Right lobe of liver (tissue), 6 donors: ENCODE measurements at places on chromosomes 3 and 15. TPM values are rescaled to one million over a fixed set of nuclear protein-coding genes. Genes with fewer than 3 reads are reported as not detected.

GRCh38 chr3:169759256-169759655 lies 5.6 kb downstream of the TERC start:
- DNase-seq = no peak

DNA sequence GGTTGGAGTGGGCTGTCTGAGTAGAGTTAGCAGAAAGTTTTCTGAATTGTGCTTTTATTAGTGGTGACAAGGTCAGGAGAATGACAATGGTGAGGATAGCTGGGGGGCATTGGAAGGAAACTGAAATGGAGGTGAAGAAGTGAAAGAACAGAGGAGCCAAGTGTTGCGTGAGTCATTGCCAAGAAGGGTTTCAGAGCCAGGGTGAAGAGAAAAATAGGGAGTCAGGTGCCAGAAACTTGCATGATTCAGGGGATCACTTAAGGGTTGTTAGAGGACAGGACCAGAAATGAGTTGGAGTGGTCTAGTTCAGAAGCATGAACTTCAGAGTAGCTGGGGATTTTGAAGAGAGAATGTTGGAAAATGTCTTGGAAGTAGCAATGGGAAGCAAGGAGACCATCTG lies 86.0 kb upstream of the GALNT15 start:
- DNase-seq = no peak

GRCh38 chr3:112546216-112546759 lies 15.5 kb downstream of the ATG3 start:
- no peak for DNase-seq

Gene CELSR3
- 0.35 TPM for total RNA-seq

GRCh38 chr3:149115114-149115513 lies 14.3 kb upstream of the HPS3 start:
- DNase-seq = no peak

Gene MYH15
- total RNA-seq = not detected

Gene FBXW12
- total RNA-seq = not detected

DNA sequence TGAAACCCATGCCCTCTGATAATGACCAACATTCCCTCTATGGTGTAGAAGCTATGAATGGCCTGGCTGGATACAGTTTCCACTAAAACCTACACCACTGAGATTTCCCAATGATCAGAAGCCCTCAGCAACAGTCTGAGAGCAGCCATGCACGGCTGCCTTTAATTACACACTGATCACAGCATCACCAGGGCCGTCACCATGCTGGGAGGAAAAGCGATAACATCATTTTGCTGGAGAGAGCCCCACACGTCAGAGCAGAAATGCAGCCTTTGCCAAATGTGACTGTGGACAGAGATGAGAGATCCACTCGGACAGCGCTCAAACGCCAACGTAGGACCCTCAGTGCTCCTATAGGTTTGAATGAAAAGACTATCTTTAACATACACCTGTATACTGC lies 135.0 kb downstream of the XXYLT1 start:
- no peak for DNase-seq

Gene SCN11A
- total RNA-seq = not detected

- DNase-seq = no peak
These were observed 106.2 kb downstream of the DGKG start for GRCh38 chr3:186255703-186256331.

- DNase-seq = no peak
These were observed 593 bp downstream of the FAM219B start for GRCh38 chr15:74906067-74906449.

- DNase-seq = no peak
These were observed 343.9 kb upstream of the CBLB start for GRCh38 chr3:106212665-106213222.

DNA sequence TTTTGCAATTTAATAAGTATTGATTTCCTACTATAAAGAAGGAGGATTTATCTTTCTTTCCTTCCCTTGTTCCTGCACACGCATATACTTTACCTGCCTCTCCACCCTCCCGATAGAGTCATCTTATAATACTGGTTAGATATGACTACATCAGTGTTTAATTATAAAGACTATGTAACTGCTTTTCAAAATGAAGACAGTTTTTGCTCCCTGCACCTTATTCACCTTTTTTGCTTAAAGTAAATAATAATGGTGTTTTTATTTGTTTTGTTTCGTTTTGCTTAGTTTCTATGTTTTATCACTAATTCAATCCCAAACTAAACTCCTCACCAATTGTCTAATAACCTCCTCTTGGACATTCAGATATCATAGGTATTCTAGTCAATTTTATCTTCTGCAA lies 101.9 kb upstream of the RORA start:
- DNase-seq = no peak

DNA sequence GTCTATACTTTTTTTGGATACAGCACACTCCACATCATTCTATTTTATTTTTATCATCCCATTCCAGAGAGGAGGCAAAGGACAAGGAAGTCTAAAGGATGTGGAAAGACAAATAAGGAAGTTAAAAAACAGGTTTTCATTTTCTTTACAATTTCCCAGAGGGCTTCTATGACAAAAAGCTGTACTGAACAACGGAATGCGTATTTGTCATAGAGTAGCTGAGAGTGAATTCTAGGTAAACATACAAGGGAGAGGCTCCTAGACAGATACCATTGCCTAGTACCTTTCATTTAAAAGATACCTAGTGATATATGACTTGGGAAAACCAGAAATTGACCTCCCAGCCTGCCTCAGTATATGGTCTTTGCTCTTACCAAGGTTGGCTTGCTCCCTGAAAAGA lies 341.7 kb downstream of the FHIT start:
- DNase-seq = no peak

- DNase-seq = no peak
These were observed 34.2 kb upstream of the SLC24A5 start for GRCh38 chr15:48086576-48086975.

Gene POTEB
- total RNA-seq = not detected

Gene VEPH1
- total RNA-seq = 0.74 TPM

DNA sequence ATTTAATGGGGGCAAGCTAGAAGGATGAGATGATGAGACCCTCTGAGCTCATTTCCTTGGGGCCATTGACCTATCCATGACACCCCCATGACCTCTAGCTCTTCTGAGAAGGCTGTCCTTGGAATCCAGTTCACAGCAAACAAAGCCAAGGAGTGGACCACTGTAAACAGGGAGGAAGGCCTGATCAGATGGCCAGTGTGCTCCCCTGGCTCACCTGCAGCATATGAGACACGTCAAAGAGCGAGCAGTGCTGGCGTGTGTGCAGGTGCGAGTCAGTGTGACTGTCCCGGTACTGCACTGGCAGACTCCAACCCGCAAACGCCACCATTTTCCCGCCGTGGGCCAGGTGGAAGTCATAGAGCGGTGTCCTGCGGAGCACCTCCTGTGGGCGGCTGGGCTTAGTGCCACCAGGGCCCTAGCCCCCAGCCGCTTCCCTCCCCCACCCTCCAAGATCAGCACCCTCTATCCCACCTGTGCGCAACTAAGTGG lies 339 bp downstream of the AMT start:
- DNase-seq = no peak

- DNase-seq = no peak
These were observed 1.8 kb downstream of the RPS27L start for GRCh38 chr15:63155486-63155885.

GRCh38 chr15:62643572-62643971 lies 399.0 kb upstream of the TPM1 start:
- no peak for DNase-seq

DNA sequence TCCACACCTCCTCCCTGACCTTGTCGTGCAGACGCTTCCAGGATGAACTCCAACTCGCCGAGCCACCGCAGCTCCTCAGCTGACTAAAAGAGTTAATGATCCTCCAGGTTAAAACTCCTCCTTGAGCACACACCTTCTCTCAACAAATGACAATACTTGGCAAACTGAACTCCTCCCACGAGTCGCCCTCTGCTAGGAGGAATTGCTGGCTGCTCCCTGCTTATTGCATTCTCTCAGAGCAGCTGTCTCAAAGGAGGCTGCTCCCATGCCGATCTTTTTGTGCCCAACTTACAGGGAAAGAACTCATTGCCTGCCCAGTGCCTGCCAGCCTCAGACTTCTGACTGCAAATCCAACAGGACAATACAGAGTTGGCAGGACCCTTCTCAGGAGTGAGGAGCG lies at the start of gene ATP13A4:
TSS of gene ATP13A4 (minus strand) at position 85 of the 400 bp plus-strand sequence. CDS start 96 bp downstream, outside the sequence.
- no peak for DNase-seq

Gene GOLGA6L7
- total RNA-seq = not detected

DNA sequence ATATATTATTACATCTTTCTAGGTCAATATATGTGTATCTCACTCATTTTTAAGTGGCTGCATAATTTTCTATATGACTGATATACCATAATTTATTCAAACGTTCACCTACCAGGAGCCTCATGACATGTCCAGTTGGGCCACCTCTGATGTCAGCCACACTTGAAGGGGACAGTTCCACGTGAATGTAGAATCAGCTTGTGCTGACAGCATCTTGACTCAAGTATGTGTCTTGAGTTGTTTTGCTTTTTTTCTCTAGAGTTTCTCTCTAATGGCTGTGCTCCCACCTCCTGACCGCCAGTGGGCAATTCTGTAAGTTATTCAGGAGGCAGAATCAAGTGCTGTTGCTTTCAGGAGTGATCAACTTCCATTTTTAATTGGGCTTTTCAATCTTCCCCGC lies 237.9 kb downstream of the NFKBIZ start:
- no peak for DNase-seq

Gene CCR5
- 2.0 TPM for total RNA-seq

- no peak for DNase-seq
These were observed 49.4 kb downstream of the NFKBIZ start for GRCh38 chr3:101898752-101899169.

GRCh38 chr15:42465520-42466259 lies 25.3 kb downstream of the ZNF106 start:
- DNase-seq = no peak

Gene MNS1
- total RNA-seq = 0.18 TPM

DNA sequence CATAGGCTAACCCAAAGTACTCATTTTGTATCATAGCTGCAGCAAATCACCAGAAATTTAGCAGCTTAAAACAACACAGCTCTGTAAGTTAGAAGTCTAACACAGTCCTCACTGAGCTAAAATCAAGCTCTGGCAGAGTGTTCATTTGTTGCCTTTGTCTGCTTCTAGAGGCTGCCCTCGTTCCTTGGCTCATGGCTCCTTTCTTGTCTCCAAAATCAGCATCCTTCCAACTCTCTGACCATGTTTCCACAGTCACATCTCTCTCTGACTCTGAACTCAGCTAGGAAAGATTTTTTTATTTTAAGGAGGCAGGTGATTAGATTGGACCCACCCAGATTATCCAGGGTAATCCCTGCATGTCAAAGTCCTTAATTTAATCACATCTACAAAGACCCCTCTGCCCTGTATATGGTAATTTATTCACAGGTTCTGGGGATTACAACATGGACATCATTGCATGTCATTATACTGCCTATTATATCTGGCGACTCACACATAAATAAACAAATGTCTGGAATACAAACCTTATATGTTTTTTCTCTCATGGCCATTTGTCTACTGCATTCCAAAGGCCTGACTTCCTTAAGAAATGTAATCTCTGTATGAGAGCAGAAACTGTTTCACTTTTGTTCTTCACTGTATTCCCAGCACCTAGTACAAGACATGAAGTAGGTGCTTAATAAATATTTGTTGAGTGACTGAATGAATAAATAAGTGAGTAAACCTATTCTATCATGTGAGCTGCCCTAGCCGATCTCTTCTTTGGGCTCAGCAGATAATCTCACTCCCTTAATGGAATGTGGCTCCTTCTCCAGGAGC lies 15.1 kb upstream of the UACA start:
- no peak for DNase-seq

Gene TRH
- not detected for total RNA-seq

Gene SPRED1
- total RNA-seq = 5.3 TPM

Gene P3H2
- total RNA-seq = 3.2 TPM

GRCh38 chr15:90603893-90604292 lies 74.2 kb downstream of the CRTC3 start:
- DNase-seq = no peak

Gene KBTBD12
- total RNA-seq = not detected

DNA sequence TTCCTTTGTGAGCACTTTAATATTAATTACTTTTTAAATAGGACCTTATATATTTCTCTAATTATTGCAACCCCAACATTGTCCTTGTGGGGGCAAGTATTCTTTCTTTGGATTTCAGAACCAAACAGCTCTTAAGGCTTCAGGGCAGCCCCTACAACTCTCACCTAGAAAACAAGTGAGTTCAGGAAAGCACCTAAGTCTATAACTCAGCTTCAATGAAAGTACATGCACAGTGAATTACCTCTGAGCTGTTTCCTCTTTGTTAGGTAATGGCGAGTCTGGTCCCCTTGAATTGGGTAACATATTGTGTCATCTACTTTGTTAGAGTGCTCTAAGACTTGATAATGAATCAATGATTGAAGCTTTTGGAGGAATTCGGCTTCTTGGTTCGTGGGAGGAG lies 545.7 kb downstream of the NLGN1 start:
- DNase-seq = no peak

Gene CCDC9B
- 4.6 TPM for total RNA-seq

DNA sequence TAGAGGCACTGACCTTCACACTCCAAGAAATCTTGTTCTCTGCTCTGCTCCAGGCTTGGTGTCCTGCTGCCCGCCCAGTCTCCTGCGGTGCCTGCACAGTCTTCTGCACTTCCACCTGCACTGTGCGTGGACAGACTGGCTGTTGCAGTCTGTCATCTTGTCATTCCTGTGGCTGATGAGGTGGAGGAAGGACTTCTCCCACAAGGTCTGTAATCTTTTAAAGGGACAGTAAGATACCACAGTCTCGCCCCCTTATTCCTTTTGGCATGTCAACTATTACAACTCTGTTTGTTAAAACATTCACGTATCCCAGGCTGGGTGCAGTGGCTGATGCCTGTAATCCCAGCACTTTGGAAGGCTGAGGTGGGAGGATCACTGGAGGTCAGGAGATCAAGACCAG lies 54.1 kb upstream of the IGF2BP2 start:
- DNase-seq = no peak

Gene FAN1
- total RNA-seq = 14.9 TPM

Gene ST3GAL6
- total RNA-seq = 37.8 TPM

Gene RARB
- total RNA-seq = 2.6 TPM

GRCh38 chr3:116423945-116424344 lies 21.3 kb downstream of the LSAMP start:
- no peak for DNase-seq

DNA sequence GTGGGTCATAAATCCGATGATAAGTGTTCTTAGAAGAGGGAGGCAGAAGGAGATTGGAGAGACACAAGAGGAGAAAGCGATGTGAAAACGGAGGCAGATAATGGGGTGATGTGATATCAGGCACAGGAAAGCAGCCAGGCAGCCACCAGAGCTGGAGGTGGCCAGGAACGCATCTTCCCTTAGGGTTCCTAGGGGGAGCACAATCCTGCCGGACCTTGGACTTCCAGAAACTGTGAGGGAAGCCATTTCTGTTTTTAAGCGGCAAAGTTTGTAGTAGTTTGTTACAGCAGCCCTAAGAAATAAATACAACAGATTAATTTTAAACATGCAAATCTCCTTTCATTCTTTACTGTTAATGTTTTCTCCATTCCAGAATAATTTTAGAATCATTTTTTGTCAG lies 259.9 kb upstream of the TMC3 start:
- DNase-seq = no peak

DNA sequence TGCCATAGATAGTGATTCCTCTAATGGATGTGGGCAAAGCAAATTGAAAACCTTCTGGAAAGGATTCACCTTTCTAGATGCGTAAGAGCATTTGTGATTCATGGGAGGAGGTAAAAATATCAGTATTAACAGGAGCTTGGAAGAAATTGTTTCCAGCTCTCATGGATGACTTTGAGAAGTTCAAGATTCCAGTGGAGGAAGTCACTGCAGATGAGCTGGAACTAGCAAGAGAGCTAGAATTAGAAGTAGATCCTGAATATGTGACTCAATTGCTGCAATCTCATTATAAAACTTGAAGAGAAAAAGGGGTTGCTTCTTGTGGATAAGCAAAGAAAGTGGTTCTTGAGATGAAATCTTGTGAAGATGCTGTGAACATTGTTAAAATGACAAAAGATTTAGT lies 88.0 kb upstream of the ACKR4 start:
- DNase-seq = no peak
